ENCODE measurements at places on chromosomes 5 and 9.

DNA sequence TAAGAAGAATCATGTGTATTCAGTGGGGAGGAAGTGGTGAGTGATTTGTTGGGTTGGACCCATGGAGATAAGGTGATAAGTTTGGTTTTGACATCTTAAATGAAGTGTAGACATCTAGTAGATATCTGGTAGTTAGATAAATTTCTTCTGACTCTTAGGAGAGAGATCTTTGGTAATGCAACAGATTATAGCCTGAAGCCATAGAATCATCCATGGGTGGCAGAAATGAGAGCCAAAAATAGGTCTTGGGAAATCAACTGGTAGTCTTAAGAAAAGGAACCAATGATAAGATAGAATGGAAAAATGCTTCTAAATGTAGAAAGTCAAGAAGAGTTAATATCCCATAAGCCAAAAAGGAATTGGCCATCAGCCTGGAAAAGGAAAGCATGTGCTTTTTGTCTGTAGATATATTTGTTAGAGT is 532.7 kb upstream of the GRAMD2B start:
- no peaks in the 10 kb centered on the region for H3K36me3 ChIP-seq
- H3K4me3 ChIP-seq = no peak overlapping the region
- no peak overlapping the region for H3K27ac ChIP-seq
- no peaks in the 10 kb centered on the region for H3K4me1 ChIP-seq
- DNase-seq = no peak

- no peaks in the 10 kb centered on the region for H3K36me3 ChIP-seq
- no peaks in the 10 kb centered on the region for H3K27me3 ChIP-seq
- H3K4me1 ChIP-seq = no peaks in the 10 kb centered on the region
- no peak for DNase-seq
- no peak overlapping the region for H3K4me3 ChIP-seq
Observed at GRCh38 chr5:74471875-74472274, 168.7 kb downstream of the ENC1 start.

DNA sequence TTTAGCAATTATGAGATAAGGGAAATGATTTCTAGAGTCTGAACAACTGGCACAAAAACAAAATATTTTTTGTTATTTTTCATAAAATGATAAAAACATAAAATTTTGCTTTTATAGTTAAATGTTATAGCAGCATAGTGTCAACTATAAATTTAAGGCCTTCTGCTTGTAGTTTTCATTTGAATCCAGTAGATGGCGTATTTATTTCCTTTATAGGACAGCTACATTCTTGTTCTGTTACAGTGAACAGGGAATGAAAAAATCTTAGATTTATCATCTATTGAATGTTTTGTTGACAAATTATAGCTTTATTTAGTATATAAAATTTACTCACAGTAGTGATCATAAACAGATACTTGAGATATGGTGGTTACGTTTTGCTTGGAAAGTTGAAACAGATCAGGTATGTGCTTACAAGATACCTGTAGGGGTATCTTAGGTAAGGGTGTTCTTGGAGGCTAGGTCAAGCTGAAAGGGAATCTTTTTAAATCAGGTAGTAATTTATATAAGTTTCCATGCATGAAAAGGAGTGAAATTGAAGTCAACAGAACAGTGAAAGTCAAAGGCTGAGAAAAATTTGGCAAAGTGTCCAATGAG is 239.3 kb upstream of the GRIN3A start:
- no peaks in the 10 kb centered on the region for H3K27me3 ChIP-seq
- no peak overlapping the region for H3K27ac ChIP-seq
- no peak overlapping the region for H3K4me3 ChIP-seq
- H3K36me3 ChIP-seq = no peaks in the 10 kb centered on the region
- no peak for DNase-seq

DNA sequence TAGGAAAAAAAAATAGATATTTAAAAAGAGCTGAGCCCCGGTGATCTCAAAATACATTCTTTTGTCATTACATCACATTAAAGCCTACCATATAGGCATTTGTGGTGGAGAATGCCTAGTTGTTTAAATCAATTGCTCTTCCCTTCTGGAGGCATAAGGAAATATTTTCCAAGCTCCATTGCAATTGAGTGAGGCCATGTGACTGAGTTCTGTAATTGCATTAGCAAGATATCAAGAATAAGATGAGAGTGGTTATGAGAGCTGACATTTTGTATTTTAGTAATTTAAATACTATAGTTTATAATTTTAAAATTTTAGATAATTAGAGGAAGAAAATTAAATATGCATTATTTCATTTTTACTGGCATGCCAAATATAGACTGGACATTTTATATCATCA is 1195.9 kb downstream of the DTWD2 start:
- no peak for DNase-seq
- no peak overlapping the region for H3K27ac ChIP-seq
- no peaks in the 10 kb centered on the region for H3K27me3 ChIP-seq
- H3K36me3 ChIP-seq = no peaks in the 10 kb centered on the region
- H3K4me1 ChIP-seq = no peaks in the 10 kb centered on the region

DNA sequence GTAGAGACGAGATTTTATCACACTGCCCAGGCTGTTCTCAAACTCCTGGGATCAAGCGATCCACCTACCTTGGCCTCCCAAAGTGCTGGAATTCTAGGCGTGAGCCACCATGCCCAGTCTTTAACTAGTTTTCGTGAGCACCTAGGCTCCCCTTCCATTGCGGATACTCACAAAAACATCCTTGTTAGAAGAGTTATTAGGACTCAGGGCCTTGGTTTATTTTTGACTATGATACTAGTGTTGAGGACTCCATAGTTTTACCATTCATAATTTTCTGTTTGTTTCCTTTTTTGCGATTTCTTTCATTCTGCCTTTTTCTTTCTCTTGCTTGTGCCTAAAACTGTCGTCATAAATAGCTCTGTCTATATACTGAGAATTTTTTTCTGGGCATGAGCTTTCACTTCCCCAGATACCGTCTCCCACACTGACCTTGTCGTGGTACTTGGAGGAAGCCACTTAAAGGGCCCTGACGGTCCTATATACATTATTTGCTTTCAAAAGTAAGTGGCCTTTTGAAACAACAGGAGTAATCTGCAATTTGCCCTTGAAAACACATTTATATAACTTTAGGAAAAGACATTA is 5.2 kb downstream of the F2R start:
- H3K36me3 ChIP-seq = no peaks in the 10 kb centered on the region
- H3K27ac ChIP-seq = no peak overlapping the region

Measured in kidney (tissue), 22 donors.